ENCODE measurements at places on chromosomes 1 and 21. TPM values are rescaled to one million over a fixed set of nuclear protein-coding genes. Genes with fewer than 3 reads are reported as not detected.

RFX5 gene
- 29.0 TPM for total RNA-seq

PDZK1 gene
- total RNA-seq: 0.33 TPM

FAM78B gene
- 0.36 TPM for total RNA-seq

HES3 gene
- not detected for total RNA-seq

ZNF593OS gene
- total RNA-seq: not detected

MFN2 gene
- 79.8 TPM for total RNA-seq

MFAP2 gene
- 39.9 TPM for total RNA-seq

ARHGAP30 gene
- total RNA-seq: not detected

MSH4 gene
- total RNA-seq: 0.33 TPM

VWA1 gene
- 8.8 TPM for total RNA-seq

VHLL gene
- total RNA-seq: 0.92 TPM

CELA2A gene
- total RNA-seq: not detected

AUNIP gene
- 0.30 TPM for total RNA-seq

C4BPA gene
- not detected for total RNA-seq

TRAF3IP3 gene
- total RNA-seq: not detected

RCAN3 gene
- 4.2 TPM for total RNA-seq

TRNP1 gene
- 15.4 TPM for total RNA-seq

DAB1 gene
- total RNA-seq: 0.07 TPM

SMG5 gene
- total RNA-seq: 52.3 TPM

ATG4C gene
- total RNA-seq: 7.7 TPM

GLUL gene
- 182 TPM for total RNA-seq

INAVA gene
- total RNA-seq: 0.03 TPM

REN gene
- not detected for total RNA-seq

TRIM67 gene
- total RNA-seq: 0.39 TPM

MYOG gene
- not detected for total RNA-seq

GABPB2 gene
- 19.0 TPM for total RNA-seq

OR2L5 gene
- total RNA-seq: not detected

C1orf141 gene
- total RNA-seq: not detected

OLIG2 gene
- not detected for total RNA-seq

S1PR1 gene
- total RNA-seq: 9.1 TPM

RUNX1 gene
- total RNA-seq: 48.6 TPM

ATAD3C gene
- 0.40 TPM for total RNA-seq

PGLYRP4 gene
- not detected for total RNA-seq

NR1I3 gene
- not detected for total RNA-seq

OR10Z1 gene
- total RNA-seq: not detected

CD101 gene
- total RNA-seq: 0.59 TPM

JAM2 gene
- total RNA-seq: 3.3 TPM

ZMYM4 gene
- total RNA-seq: 40.8 TPM

COL9A2 gene
- 1.5 TPM for total RNA-seq

OLFML3 gene
- total RNA-seq: 24.8 TPM

SYT11 gene
- 88.3 TPM for total RNA-seq

CNKSR1 gene
- total RNA-seq: 0.07 TPM

GPR37L1 gene
- not detected for total RNA-seq

SLC44A3 gene
- total RNA-seq: 2.2 TPM

PLPPR4 gene
- total RNA-seq: 46.9 TPM

PUSL1 gene
- 13.4 TPM for total RNA-seq

CCDC30 gene
- 1.4 TPM for total RNA-seq

DLGAP3 gene
- 0.07 TPM for total RNA-seq
